Left hindlimb (tissue), 1 donor: ENCODE measurements at places on chromosomes 2 and 18.

GRCh38 chr2:174703430-174703829 is 60.8 kb downstream of the CHRNA1 start:
- DNase-seq: no peak

GRCh38 chr2:43367012-43367782 is 140.8 kb upstream of the ZFP36L2 start:
- no peak for DNase-seq

- DNase-seq: no peak
Measured at GRCh38 chr2:205930209-205930608, 155.8 kb downstream of the INO80D start.

GRCh38 chr18:39105104-39105503 is 1539.5 kb upstream of the CELF4 start:
- DNase-seq: no peak

DNA sequence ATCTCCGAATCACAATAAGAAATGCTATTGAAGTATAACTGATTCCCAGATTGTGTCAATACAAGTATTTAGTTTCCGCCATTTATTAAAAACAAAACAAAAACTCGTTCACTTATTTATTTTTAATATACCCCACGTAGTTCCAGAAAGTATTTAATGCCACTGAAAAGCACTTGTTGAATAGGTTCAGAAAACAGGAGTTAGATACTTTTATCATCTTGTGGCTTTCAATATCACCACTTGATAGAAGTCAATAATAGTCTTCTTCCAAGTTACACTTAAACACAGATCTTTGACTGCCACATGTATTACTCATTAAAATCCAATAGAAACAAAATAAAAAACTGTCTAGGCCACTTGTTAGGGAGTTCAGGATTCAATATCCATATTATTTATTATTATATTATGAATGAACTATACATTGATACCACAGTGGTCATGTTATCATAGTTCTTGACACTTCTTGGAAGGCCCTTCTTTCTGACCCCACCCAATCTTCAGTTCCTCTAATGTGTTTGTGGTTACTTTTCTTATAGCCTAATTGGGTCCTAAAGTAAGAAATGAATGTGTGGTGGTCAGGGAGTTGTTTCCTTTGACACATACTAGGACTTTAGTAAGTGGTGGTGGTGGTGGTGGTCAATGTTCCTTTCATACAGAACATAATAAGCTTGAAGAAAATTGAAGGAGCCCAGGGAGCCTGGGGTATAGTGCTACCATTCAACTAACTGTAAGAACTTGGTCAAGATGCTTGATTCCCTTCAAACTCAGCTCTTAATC is 221.3 kb upstream of the ITGA4 start:
- DNase-seq: no peak

- no peak for DNase-seq
Measured at GRCh38 chr2:460861-461260, 173.0 kb upstream of the ALKAL2 start.

- no peak for DNase-seq
Measured at GRCh38 chr2:74844752-74845151, 10.8 kb downstream of the HK2 start.

DNA sequence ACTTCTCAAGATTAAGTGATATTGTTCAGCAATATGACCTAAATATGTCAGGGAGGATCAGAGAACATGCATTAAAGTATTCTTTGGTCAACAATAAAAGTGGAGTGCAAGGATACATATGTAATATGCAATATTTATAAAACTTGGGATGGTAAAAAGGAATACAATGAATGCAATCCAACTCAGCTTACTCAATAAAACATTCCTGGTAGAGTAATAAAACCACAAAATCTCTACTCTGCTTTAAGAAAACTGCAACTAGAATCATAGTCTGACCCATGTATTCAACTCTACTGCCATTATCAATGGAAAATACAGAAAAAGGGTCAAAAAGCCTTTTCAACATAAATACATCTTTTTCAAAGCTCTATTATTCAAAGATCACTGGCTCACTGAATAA is 11.6 kb downstream of the IRS1 start:
- no peak for DNase-seq

GRCh38 chr2:160667811-160668210 is 174.2 kb upstream of the RBMS1 start:
- DNase-seq: no peak

DNA sequence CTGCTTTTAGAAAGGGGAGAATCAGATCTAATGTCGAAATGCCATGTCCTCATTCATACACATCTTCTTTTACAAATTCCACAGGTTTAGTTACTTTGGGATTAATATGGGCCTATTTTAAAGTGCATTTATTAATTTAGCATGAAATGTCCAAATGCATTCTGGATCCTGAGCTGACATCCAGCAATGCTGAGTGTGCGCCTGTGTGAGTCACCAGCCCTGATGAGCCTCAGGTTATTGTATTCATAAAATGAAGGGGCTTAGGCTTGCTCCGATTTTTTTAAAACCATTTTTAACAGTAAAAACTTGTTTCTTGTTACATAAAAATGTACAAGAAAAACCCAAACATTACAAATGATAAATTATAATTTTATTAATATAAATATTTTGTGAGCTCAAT is 94.1 kb downstream of the SH3YL1 start:
- no peak for DNase-seq

DNA sequence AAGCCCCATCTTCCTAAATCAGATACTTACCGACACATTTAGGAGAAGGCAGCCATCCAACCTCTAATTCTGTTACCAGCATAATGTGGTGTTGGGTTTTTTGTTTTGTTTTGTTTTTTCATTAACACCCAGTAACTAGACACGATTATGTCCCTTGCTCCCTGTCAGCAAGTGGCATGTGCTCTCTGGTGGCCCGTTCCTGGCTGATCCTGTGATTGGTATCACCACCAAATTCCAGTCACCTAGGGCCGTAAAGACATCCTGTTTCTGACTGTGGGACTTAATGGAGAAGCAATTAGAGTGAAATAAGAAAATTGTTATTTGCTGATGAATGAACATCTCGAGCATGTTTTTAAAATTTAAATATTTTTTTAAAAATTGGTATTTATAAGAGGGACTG is 5.9 kb upstream of the DLX1 start:
- no peak for DNase-seq

DNA sequence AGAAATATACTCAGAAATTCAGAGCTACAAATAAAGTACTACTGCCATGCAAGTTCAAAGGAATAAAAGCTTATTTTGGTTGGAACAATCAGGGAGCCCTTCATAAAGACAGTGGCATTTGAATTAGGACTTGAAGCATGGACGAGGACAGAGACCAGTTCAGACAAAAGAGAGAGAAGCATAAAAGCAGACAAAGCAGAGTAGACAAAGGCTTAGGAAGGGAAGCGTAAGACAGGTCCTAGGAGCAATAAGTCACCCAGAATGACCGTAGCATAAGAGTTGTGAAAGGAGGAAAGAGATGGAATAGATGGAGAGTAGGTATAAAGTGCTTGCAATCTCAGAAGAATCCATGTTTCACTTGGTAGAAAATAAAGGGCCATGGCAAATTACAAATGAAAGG is 14.0 kb downstream of the PDE1A start:
- no peak for DNase-seq
